Non-pigmented ciliary epithelial cell (primary cell): ENCODE measurements at places on chromosomes 7 and 10.

DNA sequence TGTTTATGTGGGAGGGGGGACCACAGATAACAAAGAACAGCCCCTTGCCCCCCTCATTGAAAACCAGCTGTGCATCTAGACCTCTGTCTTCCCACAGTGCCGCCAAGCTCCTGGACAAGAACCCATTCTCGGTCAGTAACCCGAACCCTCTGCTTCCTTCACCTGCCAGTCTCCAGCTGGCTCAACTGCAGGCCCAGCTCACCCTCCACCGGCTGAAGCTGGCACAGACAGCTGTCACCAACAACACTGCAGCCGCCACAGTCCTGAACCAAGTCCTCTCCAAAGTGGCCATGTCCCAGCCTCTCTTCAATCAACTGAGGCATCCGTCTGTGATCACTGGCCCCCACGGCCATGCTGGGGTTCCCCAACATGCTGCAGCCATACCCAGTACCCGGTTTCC lies 91.0 kb upstream of the PDCD4 start:
- no peak for DNase-seq

GRCh38 chr10:72425133-72425532 lies 70.4 kb upstream of the DNAJB12 start:
- no peak for DNase-seq

GRCh38 chr7:129041142-129042085 lies 13.5 kb downstream of the TNPO3 start:
- DNase-seq, result no peak

- no peak for DNase-seq
These were observed 63.7 kb upstream of the OPALIN start for GRCh38 chr10:96422525-96422924.

DNA sequence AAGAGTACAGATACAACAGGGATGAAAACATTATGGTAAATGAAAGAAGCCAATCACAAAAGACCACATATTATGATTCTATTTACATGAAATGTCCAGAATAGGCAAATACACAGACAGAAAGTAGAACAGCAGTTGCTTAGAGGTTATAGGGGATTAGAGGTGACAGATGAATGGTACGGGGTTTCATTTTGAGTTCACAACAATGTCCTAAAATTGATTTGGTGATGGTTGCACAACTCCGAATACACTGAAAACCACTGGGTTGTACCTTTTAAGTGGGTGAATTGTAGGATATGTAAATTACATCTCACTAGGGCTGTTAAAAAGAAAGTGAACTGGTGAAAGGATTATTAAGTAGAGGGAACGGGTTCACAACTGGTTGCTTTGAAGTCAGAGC lies 76.3 kb upstream of the MRLN start:
- DNase-seq, result no peak

DNA sequence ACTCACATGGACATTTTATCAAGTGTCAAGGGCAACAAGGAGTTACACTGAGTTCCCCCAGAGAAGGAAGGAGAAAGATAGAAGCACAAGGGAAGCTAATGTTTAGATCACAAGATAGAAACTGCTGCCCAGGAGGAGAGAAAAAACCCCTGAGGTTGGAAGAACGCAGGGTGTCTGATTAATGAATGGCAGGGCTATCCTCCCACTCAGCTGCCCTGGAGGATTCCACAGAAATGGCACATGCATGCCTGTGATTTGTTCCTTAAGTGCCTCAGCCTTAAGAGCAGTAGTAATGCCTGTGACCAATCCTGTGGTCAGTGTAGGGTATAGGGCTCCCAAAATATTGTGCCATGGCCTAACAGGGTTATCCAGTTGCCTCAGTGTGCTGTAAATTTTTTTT lies 20.2 kb downstream of the DNAJB9 start:
- no peak for DNase-seq

DNA sequence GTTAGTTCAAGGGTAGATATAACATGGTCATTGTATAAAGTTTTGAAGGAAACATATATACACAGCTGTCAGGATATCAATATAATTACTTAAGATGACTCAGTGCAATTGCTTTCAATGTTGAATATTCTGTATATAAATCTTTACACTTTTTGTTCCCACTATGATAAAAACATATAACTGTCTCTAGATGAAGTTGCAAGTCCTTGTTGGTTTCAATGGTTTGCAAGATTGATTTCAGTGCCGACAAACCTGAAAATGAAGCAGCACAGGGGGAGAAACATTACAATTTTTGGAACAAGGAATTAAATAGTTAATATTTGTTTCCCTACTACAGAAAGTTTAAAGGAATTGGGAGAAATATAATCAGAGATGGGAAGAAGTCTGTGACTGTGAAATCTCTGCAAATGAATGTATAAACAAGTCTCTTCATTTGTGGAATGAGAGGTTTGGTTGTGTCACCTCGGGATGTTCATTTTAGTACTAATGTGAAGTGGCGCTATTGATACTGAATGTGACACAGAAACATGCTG lies 54.1 kb downstream of the OR13A1 start:
- no peak for DNase-seq

DNA sequence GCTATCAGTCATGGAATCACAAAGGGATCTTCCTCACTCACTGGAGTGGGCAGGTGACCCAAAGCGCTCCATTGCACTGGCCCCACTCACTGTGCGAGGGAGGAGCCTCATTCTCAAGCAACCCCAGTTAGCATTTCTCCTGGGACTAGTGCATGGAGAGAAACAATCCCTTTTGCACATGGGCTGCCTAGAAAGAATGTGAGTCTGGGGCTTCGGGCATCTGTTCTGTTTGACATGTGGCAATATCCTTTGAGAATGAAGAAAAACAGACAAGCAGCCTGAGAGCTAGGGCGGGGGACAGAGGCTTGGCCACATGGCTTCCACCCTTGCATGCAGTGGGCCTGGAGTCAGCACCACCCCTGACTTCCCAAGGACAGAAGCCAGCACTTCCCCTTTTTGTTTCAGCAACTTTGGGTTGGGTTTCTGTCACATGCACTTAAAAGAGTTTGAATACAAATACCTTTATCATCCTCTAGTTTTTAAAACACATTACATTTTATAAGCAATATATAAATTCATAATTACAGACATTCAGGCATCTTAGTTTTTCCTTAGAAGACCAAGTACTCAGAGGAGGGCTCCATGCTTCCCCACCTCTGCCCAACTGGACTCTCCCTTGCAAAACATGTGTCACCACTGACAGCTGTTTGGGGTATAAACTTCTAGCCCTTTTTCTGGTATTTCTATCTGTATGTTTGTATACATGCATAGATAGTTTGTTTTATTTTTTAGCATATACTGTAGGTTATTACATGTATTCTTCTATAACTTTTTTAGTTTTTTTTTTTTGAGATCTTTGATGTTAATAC lies 73.8 kb downstream of the RBM20 start:
- DNase-seq, result no peak

GRCh38 chr7:1106063-1106792 lies 18.3 kb downstream of the GPER1 start:
- DNase-seq, result no peak

GRCh38 chr10:8670461-8670860 lies 616.0 kb downstream of the GATA3 start:
- DNase-seq, result no peak

DNA sequence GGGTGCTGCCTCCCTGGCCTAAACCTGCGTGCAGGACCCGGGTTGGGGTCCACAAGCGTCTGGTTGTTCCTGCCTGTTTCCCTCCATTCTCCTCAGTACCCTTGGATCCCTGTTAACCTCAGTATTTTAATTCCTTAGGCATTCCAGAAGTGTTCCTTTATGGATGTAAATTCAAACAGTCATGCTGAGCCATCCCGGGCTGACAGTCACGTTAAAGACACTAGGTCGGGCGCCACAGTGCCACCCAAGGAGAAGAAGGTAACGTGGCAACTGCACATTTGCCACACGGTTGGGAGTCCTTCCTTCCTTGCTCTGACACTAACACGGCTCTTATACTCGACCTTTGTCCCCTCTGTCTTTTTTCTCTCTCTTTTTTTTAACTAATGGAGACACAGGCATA lies 187.1 kb downstream of the ARHGAP21 start:
- DNase-seq, result no peak

DNA sequence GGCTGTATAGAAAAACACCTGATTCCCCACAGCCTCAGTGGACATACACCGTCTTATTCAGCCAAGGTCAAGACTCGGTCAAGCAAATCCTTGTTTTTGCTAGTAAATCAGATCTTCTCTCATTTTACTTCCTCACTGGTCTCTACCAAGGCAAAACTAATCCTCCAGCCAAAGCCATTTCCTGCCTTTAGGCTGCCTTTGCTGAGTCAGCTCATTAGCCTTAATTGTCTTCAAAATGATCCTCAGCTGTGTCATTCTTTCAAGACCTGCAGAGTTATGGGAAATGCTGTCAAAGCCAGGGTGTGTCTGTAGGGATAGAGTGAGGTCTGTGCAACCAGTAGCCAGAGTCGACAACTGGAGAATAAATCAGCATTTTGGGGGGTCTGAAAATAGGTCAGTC lies 107.2 kb upstream of the FAM180A start:
- no peak for DNase-seq

- peak; percentile 17 for DNase-seq
These were observed 352.6 kb upstream of the AUTS2 start for GRCh38 chr7:69245646-69246045.

DNA sequence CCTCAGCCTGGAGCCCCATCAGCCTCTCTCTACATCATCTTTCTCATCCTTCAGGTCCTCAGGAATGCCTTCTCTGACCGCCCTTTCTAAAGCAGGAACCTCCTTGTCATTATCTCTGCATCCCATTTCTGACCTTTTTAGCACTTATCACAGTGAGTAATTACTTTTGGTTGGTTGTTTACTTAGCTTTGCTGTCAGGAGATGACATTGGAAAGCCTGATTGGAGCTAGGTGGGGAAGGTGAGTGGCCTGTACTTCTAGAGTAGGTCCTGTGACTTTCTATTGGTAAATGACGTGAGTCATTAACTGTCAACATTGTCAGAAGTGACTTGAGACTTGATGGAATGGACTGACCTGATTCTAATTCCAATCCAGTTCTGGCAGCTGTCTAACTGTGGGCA lies 9.3 kb upstream of the SLC25A13 start:
- DNase-seq, result no peak

DNA sequence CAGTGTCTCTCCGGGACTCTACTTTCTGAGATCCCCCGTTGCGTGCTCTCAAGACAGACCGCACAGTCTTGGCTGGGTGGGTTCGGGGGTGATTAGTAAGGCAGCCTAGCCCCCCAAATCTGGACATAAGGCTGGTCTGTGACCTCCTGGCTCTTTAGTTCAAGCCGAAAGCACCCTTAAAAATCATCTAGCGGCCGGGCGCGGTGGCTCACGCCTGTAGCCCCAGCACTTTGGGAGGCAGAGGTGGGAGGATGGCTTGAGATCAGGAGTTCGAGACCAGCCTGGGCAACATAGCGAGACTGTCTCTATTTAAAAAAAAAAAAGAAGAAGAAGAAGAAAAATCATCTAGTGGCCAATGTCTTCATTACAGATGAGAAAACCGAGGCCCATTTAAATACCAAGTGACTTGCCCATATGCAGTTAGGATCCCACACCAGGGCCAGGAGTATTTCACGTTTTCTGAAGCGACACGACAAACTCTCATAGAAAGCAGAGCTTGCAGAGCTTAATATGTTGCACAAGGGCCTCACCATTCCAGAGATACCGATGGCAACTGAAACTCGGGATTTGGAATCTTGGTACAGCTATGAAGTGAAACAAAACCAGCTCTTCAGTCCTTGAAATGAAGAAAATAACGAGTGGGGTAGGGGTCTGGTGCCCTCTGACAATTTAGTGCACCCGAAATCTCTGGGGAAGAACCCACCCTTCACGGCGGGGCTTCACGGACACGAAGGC lies 703 bp upstream of the HILPDA start:
- no peak for DNase-seq

DNA sequence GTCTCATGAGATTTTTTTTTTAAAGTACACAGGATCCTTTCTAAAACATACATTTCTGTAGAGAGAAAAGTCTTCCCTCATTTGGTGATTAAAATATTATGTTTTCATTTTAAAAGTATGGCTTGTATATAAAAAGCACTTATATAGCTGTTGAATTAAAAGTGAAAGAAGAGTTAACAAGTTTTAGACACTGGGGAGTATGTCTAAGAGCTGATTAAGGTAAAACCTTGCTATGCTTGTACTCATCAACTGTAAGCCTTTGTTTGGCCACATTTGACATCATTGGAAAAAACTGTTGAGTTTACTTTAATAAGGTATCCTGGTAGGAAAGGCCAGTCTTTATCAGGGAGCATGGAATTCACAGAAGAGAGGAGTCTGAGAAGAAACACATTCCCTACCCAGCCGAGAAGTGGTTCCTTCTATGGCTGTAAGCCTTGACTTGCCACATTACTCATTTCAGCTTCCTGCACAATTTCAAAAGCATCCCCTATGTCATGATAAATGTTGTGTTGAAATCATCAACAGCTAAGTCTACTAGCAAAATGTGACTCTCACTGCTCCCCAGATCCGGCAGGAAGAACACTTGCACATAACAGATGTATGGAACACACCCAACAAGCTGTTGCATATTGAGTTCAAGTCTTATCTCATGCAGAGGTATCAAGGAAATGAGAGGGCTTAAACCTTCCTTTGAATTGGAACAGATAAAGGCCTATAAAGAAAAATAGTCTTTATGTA lies 171.8 kb upstream of the CDK1 start:
- DNase-seq, result peak; percentile 60

DNA sequence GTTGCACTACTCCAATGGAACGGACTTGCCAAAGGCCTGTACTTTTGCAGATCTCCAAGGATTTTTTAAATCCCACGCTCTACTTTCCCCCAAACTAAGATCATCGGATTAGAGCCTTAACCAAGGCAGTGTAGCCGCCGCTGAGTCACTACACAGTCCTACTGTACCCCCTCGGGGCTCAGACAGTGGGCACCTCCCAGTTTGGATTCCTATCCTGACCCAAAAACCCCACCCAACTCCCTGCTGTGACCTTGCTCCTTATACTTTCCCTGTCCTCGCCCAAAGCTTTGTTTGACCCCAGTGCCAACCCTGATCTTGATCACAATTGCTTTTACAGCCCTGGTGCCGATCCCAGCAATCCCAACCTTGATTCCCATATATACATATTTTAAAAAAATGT lies 17.5 kb upstream of the PLAU start:
- no peak for DNase-seq

DNA sequence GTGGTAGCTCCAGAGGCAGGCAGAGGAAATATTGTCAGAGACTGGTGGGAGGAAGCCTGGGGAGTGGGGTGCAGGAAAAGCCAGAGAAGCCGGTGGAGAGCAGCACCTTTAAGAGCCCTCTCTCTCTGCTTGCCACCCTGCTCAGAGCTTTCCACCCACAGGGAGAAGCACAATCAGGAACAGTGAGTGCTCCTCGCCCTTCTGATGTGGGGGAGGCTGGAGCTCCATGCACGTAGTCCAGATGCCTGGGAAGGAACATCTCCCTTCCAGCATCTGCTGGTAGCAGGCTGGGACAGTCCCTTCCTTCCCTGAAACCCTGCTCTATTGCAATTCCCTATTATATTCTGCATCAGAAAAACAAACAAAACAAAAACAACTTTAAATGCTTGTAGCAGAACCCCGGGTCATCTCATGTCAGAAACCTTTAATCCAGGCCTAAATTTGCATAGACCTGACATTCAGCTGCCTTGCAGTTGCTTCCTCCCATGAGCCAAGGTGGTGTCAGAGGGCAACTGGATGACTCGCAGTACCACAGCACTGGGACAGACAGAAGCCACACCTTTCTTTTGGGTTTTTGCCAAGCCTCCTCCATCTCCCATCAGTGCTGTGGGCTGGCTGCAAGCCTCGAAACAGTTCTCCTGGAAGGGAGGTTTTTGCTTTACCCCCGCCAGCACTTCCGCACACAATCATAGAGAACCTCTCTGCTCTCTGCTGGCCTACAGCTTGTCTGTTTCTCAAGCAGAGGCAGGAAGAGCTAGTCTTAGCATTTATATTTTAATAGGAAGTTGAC lies 13.1 kb downstream of the AVPI1 start:
- DNase-seq, result no peak
